Upper lobe of left lung (tissue), 6 donors: ENCODE measurements at places on chromosomes 11 and 22.

GRCh38 chr11:18633256-18634139 is 644 bp downstream of the SPTY2D1 start:
- no peak for DNase-seq

DNA sequence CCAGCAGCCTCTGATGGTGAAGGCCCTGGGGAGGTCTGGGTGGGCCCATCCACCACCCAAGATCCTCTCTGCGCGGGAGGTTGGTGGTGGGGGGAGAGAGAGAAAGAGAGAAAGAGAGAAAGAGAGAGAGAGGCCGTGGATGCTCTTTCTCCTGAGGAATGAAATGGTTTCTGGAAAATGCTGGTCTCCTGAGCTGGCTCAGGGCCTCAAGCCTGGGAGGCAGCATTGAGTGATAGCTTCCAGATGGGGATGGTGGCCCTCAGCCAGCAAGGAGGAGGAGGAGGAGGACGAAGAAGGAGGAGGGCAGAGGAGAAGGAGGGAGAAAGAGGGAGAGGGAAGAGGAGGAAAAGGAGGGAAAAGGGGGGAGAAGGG is 4.6 kb downstream of the TSPAN32 start:
- DNase-seq = no peak

DNA sequence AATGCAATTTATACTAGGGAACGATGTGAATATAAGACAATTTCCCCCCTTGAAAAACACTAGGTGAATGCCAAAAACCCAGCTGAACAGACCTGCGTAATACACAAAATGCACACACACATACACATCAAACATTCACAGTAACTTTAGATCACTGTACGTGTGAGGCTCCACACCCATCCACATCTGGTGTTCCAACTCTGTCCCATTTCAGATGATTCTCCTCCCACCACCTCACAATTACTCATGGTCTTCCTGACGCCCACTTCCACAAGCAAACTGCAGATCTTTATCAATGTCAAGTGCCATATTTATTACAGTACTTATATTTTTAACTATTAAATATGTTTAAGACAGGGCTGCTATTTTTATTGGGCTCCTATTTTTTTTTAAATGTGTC is 57.8 kb upstream of the TENM4 start:
- DNase-seq = no peak

DNA sequence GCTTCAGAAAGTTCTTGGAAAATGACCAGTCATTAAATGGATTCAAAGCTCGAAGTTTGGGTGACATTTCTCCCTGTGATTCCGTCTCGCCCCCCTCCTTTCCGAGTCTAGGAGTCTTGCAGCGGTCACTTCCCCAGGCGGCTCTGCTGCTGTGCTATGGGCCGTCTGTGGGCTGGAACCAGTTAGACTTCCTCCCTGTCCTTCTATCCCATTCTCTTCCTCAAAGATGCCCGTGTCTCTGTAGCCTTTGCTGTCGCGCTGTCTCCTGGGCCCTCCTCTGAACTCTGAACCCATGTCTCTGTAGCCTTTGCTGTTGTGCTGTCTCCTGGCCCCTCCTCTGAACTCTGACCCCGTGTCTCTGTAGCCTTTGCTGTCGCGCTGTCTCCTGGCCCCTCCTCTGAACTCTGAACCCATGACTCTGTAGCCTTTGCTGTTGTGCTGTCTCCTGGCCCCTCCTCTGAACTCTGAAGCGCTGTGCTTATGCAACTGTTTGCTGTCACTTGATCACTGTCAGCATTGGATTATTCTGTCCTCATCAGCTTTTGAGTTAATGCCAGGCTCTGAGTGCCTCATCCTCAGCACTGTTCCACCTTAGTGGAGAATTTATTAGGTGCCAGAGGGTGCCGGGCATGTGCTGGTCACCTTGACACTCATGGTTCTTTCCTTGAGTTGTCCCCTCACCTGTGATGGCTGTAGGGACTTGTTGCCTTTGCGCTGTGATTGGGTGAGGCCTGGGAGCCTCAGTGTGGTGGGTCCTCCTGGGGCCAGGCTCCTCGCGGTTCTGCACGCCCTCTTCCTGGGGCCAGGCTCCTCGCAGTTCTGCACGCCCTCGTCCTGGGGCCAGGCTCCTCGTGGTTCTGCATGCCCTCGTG is 173.3 kb downstream of the TBC1D22A start:
- DNase-seq = no peak

DNA sequence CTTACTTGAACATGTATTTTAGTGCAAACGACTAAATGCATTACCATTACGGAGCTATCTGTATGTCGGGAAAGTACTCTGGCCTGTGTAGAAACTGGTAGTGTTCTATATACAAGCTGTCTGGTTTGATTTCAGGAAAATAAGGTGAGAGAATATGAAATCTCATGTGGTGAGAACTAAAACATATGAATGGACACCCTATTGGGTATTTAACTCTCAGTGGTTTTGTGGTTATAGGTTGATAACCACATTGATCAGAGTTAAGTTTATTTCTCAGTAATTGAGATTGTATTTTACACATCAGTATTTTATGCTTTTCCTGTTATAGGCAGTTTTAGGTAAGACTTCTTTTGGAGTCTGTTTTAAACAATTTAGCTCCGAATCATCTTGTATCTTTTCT is 10.4 kb downstream of the ANO5 start:
- no peak for DNase-seq

- DNase-seq = no peak
These were observed 796.3 kb upstream of the ANO3 start for GRCh38 chr11:25535467-25536272.
